ENCODE measurements at places on chromosomes 2 and 18. TPM values are rescaled to one million over a fixed set of nuclear protein-coding genes. Genes with fewer than 3 reads are reported as not detected.
A peak's percentile ranks its signal among the peaks of the same experiment; 100 is the strongest.

GRCh38 chr2:181574321-181574720 lies 82.6 kb downstream of the CERKL start:
- DNase-seq: no peak

CHST9 gene
- not detected for total RNA-seq

TWIST2 gene
- total RNA-seq: not detected

GRCh38 chr18:69974365-69974764 lies 26.7 kb upstream of the CD226 start:
- no peak for DNase-seq

DNA sequence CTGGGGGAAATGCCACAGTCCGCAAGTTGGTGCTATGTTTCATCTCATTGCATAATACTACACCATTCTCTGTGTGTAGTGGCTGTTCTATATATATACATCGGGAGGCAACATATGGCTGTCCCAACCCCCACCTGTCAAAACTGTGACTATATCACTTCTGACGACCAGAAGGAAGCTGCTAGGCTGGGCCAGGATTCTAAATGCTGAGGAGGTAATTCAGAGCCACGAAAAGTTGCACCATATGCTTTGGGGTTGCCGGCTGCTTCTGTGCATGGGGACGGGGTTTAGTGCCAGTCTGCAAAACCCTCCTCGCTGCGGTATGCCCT lies 117.3 kb downstream of the MSH2 start:
- DNase-seq: no peak

DNA sequence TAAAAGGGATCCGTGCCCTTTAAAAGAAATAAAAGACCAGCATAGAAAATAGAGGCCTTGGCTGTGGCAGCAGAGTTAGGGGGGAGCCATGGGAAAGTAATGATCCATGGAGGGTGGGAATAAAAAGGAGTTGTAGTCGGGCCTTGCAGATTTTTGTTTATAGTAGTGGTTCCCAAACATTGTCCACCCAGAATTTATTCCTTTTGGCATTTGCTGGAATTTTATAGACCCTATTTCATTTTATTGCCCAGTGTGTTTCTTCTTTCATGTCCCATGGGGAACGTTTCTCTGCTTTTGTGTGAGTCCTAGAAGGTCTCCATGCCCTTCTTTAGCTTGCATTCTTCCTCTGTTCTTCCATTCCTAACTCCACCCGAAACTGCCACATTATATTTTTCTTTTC lies 222.2 kb downstream of the LTBP1 start:
- no peak for DNase-seq

CNDP1 gene
- 0.33 TPM for total RNA-seq

DNA sequence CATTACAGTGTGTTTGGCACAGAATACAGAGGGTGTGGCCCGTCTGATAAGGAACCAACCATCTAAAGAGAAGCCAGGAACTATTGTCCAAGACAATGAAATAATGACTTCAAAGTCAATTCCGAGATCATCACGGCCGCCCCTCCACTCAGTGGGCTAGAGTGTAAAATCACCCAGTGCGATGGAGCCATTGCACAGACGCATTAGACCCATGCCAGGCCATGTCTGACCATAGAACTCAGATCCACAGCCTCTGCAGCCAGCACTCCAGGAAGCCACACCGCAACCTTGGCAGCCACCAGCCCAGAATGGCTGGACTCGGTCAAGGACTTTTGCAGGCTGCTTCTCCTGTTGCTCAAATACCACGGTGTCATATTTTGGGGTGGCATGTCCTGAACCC lies 835.7 kb downstream of the DCDC2C start:
- DNase-seq: no peak

DNA sequence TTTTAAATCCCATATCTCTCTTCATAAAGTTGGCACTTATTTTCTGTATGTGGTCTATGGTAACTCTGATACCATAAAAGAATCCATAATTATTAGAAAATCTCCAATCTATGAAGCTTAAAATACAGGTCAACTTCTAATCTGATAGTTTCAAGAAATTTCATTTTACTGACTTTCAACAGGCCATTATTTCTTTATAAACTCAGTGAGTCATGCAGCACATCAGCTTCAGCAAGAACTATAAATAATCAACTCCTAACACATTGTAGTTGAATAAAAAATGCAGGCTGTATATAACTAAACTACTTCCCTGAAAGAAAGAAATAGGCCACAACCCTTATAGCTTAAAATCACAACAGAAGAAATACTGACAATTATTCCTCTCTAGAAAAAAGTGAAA lies 204.3 kb upstream of the CCDC150 start:
- DNase-seq: no peak

- DNase-seq: no peak
Measured at GRCh38 chr2:240912878-240913809, 7.0 kb downstream of the CROCC2 start.

GRCh38 chr2:146506851-146507250 lies 1338.0 kb upstream of the ACVR2A start:
- DNase-seq: no peak

GRCh38 chr2:96773922-96774321 lies 13.2 kb downstream of the CNNM4 start:
- DNase-seq: peak; percentile 32

DNA sequence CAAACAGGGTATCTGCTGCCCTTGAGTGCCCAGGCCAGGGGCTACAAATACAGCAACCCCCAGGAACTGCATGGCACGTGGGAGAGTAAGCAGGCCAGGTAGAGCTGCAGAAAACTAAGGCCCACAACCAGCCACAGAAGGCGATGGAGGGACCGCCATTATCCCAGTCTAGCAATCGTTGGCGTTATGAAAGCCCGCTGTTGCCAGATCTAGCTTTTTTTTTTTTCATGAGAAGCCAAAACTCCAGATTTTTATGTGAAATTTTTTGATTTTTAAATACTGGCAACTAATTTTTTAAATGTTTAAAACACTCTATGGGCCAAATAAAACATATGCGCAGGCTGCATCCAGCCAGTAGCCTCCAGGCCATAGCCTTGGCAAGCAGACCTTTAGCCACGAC lies 59.8 kb downstream of the DNMT3A start:
- no peak for DNase-seq

- DNase-seq: no peak
Measured at GRCh38 chr2:204116159-204116792, 179.7 kb downstream of the ICOS start.

DNA sequence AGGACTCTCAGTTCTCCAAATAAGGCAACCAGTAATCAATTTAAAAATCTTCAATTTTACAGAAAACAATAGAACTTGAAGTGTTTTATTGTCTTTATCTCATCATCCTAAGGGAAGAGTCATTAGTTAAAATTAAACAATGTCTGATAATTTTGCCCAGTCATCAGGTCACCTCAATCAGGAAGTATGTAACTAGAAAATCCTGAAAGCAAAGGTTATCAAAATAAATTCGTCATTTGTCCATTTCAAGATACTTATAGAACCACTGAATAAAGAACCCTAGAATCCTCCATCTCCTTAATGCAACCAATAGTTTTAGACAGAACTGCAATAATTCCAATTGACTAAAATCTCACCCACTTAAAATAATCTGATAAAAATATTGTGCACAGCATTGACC lies 115.2 kb downstream of the NCKAP5 start:
- no peak for DNase-seq

- no peak for DNase-seq
Measured at GRCh38 chr2:211534632-211535031, 978.2 kb downstream of the CPS1 start.

DNA sequence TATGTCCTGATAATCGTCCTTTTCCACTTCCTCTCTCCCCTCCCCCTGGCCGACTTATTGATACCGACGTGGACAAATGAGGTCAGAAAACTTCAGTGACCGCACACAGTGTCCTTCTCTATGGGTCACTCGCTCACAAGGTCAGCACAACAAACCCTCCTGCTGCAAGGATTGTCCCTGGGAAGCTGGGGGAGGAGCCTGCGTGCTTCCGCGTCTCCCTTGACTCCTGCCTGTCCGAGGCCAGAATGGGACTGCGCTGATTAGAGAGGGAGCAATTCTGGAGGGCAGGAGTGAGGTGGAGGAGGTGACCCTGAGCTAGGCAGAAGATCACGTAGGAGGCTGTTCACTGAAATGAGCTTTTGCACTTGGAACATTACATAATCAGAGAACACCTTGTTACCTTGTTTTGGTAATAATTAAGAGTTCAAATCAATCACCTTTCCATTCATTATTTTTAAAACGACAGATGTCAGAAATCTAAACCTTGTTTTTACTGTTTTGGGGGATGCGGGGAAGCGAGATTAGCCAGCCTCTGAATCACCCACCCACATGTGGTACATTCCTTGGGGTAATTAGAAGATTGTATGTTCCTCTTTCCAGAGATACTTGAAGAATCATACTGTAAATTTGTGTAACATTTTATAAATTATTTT lies 70.6 kb downstream of the CTAGE1 start:
- no peak for DNase-seq

DNA sequence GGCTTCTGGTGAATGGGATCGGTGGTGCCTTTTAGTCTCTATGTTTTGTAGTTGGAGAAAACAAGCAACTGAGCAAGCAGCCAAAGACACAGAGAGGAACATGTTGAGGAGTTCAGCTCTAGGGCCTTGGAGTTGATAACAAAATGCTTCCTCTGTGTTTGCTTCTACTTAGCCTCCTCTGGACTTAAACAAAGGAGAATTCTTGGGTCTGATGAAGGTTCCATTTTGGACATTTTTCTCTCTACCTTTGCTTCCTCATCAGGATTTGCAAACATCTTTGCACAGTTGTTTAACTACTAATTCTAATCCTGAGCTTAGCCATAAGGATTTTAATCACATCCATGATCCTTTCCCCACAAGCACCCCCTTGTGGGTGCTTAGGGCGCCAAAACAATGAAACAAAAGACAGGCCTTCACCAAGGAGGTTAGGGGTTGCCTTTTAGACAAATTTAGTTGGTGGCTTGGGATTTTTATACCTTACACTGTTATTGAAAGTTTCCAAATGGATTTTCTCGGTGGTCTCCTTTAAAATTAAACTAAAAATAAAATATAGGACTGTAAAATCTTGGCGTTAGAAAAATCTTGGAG lies 148.5 kb upstream of the SATB2 start:
- no peak for DNase-seq

- no peak for DNase-seq
Measured at GRCh38 chr2:120486946-120487345, 141.0 kb downstream of the INHBB start.

MAB21L4 gene
- total RNA-seq: not detected

CKAP2L gene
- total RNA-seq: 1.2 TPM

GRCh38 chr2:217160103-217160743 lies 300.4 kb upstream of the TNP1 start:
- DNase-seq: no peak

GRCh38 chr2:210227290-210228088 lies 2.2 kb upstream of the ACADL start:
- no peak for DNase-seq

- no peak for DNase-seq
Measured at GRCh38 chr2:26352892-26353291, 6.3 kb upstream of the ADGRF3 start.

DNA sequence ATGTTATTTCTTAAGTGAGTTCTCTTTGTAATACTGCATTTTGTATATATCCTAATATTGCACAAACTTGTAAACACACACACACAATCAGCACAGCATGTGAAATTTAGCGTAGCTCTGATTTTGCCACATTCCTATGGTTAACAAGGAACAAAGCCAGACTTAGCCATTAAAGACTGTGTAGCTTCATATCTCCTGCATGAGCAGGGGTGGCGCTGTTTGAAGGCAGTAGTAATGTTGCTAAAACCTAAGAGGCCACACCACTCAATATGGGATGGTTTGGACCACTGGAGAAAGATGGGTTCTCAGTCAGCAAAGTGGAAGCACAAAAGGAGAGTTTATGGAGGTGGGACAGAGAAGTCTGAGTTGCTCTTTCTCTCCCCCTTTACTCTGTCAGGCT lies 61.1 kb upstream of the RND3 start:
- DNase-seq: no peak

DNA sequence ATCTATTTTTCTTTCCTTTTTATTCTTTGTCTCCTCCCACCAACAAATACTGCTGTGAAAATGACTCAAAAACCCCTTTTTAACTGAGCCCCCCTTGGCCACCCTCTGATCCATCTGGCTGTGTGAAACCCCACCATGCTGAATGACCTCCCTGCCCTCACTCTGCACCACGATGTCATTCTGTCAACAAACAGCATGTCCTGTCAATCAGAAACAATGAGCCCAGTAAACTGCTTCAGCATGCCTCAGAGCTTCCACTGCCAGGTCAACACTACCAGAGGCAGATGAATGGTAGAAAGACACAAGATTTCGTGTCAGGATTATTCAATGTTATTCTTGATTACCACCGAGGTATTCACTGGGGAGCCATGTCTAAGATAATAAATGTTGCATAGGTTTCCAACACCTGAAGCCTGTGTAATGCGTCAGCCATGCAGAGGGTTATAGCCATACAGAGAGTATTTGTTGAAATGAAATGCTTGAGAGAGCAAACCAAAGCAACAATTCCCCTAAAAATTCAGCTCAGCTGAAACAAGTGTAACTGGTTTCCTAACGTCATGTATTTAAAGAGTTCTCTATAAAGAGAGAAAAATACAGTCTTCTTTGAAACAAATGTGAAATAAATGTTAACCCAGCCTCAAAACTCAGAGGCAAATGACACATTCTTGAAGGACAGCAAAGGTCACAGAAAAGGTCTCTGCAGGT lies 76.7 kb downstream of the LRP2 start:
- no peak for DNase-seq

TXNDC2 gene
- total RNA-seq: 0.13 TPM

- DNase-seq: no peak
Measured at GRCh38 chr2:134648586-134648985, 70.2 kb downstream of the TMEM163 start.

SCG2 gene
- total RNA-seq: 0.35 TPM

DNA sequence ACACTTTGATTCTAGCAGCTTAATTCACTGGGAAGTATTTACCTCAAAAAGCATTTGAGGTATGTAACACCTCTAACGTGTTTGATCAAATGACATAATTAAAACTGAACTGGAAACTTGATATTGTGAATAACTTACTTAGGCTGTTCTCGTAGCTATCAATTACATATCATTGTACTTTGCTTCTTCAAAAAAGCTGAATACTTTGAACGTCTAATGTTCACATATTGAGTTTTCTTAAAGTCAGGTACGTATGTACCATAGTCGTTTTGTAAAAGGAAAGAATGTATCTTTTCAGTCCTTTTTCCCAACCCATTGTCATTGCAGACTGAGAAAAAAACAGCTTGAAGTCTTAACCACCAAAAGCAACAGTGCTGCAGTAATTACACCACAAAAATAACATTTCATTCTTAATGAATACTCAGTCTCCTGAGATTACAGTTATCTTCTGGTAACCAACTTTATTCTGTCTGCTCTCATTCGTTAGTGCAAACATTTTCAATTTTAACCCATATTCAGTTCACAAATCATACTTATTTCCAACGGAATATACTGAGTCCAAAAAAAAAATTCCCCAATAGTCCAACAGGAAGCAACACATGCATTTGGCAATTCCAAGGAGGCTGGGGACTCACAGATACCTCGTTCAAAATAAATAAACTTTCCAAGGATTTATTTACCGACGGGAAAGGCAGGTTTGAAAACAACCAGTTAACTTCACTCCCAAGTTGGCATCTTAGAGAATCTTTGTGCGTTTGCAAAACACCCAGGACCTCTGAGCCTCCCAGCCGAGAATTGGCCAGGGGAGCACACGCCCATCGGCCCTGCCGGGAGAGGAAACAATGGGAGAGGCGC lies 1.1 kb downstream of the CHN1 start:
- no peak for DNase-seq

Measured in activated B cell treated with CpG ODN at 0.5 μM for 24 hours (primary cell).